ENCODE measurements at places on chromosomes 1 and 21.
A peak's percentile ranks its signal among the peaks of the same experiment; 100 is the strongest.

DNA sequence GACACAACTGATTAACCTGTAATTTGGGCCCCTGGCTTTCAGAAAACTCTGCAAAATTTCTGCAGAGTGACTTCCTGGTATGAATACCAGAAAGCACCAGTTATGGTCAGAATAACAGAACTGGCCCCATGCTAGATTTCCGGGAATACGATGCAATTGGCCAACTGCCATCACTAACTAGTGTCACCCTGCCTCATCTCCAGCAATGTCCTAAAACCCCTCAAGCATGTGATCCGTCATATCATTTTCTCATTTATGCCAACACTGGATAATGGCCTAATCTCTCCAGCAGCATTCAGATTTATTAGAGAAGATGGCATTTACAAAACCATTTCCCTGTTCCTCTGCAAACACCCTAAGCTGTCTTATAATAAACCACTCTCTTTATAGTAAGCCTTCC, 15.4 kb downstream of the KAZN start:
- no peak for DNase-seq

DNA sequence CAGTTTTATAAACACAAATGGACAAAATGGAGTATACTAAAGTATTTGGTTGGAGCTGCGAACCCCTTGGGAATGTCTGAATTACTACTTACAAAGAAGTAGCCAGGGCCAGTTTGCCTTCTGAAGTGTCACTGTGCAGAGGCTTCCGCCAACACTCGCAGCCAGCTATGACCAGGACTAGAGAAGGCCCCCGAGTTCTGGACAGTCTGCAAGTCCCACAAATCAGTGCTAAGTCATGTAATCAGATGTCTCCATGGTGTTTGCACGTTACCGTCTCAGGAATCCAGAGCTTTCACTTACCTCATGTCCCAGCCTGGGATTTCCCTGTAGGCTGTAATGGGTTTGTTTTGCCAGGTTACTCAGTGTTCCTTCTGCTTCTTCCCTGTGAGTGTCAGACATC, 106.6 kb upstream of the SPAG17 start:
- no peak for DNase-seq

DNA sequence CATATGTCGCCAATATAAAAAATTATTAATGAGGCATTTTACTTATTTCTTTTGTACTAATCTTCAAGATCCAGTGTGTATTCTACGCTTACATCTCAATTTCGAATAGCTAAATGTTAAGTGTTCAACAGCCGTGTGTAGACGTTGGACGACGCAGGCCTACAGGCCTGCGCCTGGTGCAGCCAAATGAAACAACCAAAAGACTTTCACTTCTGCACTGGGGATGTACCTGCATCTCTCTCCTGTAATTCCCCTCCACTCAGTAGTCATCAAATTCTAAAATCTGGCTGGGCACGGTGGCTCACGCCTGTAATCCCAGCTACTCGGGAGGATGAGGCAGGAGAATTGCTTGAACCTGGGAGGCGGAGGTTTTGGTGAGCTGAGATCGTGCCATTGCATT, 76.8 kb upstream of the HNRNPU start:
- DNase-seq: no peak

DNA sequence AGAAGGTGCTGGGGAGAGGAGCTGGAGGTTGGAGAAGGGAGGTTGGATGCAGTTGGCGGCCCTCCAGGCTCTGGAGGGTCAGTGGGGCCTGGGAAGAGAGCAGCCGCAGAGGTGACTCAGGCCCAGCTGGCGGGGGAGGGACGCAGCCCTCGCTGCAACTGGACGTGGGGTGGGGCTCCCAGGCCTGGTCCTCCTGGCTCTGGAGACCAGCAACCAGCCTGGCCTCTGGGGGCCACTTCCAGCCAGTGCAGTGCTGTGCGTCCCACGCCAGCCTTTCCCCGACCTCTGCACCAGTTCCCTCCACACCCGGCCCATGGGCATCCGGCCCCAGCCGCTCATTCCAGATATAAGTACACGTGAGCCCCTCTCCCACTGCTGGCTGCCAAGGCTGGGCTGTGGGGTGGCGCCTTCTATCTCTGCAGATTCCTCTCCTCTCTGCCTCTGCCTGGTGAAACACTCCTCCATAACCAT, 38.0 kb upstream of the COL18A1 start:
- no peak for DNase-seq

- DNase-seq: peak; percentile 88
Observed at GRCh38 chr21:29656504-29657239, 283.1 kb downstream of the GRIK1 start.

- no peak for DNase-seq
Observed at GRCh38 chr1:224182057-224182865, 779 bp upstream of the DEGS1 start.

DNA sequence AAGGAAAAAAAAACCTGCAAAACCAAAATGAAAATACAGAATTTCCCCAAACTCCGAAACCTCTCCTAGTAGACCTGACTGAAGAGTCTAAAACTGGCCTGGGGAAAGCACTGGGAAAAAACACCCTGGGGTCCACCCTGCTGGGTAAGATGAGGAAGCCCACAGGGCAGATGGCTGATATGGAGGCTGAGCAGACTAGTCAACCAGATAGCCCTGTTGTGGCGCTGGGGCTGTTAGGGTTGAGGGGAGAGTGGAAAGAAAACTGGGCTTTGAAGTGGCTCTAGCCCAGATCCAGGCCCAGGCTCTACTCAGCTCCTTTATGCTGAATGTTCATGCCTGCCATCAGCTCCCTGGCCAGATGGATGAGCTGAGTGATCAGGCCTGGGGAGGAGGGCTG, 6.8 kb upstream of the SLAMF1 start:
- no peak for DNase-seq

DNA sequence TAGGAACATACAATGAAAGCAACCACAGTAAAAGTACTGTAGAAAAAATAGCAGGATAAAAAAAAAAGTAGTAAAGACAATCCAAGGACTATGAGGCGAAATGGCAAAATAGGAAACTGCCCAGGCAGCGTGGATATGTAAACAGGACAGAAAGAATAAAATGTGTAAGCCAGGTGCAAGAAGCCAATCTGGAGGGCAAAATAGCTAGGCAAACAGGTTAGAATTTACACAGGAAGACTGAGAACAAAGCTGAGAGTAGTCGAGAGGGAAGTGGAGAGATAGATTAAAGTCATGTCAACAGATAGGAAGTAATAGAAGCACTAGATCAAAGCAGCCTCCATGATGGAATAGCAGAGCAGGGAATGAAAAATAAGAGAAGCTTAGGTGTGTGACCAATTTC, 124.2 kb upstream of the B3GALT2 start:
- DNase-seq: no peak

DNA sequence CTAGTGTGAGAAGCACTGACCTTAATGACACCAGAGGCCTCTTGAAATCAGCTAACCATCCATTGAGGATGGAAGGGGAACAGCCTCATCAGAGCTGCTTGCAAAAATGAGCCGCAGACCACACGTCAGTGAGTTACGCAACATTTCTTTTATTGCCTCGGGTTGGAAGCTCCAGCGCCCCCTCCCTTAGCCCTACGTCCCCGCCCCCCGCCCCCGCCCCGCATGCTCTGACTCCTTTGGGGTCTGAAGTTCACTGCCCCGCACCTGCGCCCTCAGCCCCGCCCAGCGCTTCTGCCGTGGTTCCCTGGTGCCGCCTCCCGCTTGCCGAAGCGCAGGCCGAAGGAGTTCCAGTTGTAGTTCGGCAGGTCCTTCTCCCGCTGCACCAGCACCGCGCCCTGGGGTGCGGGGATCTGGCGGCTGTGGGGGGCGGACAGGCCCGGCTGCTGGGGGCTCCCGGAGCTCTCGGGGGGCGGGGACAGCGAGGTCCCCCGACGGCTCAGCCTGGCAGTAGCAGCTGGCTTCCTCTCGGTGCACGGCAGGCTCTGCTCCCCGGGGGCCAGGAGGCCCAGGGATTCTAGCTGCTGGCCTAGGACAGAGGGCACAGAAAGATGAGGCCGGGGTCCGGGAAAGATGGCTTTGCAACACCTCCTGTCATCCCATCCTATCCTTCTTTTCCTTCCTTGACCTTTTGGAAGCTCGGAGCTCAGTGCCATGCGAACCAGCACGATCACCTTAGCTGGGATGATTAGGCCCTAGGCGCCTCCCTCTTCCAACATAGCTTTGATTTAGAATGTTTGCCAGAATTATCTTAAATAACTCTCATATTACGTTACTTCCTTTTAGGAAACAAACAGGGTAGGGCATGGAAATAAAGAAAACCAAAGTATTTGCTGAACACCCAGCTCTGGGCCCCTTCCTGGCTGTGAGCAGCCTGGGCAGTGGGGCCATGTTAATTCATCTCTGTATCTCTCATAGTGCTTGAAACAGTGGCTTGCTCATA, 5.8 kb downstream of the KISS1 start:
- DNase-seq: peak; percentile 35

GRCh38 chr1:1021010-1021919, 1.3 kb downstream of the AGRN start:
- peak; percentile 88 for DNase-seq

DNA sequence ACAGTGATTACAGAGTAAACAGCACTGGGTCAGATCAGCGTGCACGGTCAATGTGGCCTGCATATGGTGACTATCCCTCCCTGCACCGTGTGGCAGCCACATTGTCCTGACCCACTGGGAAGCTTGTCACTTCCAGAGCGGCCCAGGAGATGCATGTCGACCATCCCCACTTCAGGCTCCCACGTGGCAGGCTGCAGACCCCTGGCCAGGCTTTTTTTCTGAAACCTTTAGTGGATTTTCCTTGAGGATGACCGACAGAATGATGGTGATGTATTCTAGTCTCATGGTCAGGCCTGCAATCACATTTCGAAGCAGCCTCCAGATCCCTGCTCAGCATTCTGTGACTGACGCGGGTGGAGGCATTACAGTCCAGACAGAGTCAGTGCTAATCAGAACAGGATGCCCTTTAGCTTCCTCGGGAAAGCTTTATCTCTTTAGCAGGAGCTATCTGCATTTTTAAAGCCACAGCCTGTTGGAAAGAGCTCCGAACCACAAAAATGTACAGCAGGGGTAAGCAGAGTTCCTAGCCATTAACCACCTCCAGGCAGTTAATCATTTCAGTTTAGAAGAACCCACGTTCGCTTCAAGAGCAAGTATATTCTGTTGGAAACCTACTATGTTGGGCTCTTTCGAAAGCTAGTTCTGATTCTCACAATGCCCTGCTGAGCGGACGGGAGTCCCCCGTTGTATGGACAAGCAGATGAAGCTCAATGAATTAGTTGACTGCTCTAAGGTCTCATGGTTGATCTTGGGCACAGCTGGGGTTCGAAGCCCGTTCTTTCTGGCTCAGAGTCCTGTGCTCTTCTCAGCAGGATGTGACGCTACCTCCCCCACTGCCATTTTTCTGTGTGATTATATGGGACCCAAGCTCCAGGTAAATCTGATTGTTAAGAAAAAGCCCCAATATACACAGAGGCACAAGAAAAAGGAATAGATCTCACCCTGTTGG, 56.5 kb downstream of the IRF2BP2 start:
- peak; percentile 50 for DNase-seq

- no peak for DNase-seq
Observed at GRCh38 chr1:91682882-91683597, 182.4 kb downstream of the CDC7 start.

- DNase-seq: peak; percentile 89
Observed at GRCh38 chr1:156920233-156921052, at the start of gene LRRC71. Gene LRRC71, plus strand, starts transcription at chr1:156920632. Its CDS starts 172 bp downstream, at chr1:156920804.

GRCh38 chr21:33109574-33110339, 39.8 kb downstream of the OLIG1 start:
- no peak for DNase-seq

DNA sequence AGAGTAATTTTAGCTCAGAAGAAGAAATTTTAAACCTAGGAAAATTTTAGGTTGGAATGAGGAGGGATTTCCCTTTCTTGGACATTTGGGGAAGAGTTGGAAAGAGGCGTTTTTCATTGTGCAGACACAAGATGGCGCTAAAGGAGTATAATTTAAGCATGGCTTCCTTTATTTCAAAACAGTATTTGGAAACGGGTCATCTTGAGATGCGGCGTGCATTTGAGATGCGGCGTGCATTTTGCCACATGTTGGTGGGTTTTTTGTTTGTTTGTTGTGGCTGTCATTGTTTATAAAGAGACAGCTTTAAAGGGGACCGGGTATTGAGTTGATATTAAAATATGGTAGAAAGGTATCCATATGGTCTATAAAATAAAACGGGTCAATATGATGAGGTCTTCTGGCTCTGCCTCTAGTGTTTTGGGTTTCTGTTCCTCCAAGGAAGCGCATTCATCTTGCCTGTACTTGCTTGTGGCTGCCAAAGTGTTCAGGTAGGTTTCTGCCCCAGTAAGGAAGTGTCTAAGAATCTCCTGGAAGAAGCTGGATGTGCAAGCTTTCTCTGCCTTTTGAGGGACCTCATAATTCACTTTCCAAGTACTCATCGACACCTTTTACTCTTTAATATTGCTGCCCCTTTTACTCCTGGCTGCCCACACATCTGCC, 210.3 kb downstream of the SLC35F3 start:
- peak; percentile 79 for DNase-seq

GRCh38 chr21:33943293-33943692, 27.7 kb upstream of the ATP5PO start:
- DNase-seq: no peak

GRCh38 chr1:25082216-25082899, 149.9 kb downstream of the SYF2 start:
- no peak for DNase-seq

GRCh38 chr1:234127026-234127671, 222.7 kb downstream of the SLC35F3 start:
- no peak for DNase-seq

DNA sequence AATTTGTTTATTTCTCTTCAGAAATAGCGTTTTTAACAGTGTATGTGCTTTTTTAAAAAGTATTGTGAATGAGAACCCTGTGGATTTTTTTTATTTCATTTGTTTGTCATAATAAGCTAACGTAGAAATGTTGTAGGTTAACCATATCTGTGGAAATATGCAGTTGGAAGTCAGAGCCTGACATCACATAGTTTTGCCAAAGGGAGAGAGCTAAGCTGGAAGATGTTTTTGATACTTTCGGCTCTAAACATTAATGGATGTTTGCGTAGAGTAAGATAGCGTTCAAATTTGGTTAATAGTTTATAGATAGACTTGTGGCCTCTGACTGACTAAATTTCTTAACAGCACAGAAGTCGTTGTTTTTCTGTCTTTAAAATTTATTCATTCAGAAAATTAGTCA, 47.4 kb upstream of the ANGPTL1 start:
- no peak for DNase-seq

- DNase-seq: no peak
Observed at GRCh38 chr1:214971071-214971470, 111.5 kb upstream of the KCNK2 start.
